ENCODE measurements at places on chromosomes 16 and 17. TPM values are rescaled to one million over a fixed set of nuclear protein-coding genes. Genes with fewer than 3 reads are reported as not detected.

The PLK1 gene
- polyA plus RNA-seq, result 14.0 TPM

The ZPBP2 gene
- polyA plus RNA-seq, result not detected

The PRRT2 gene
- 16.0 TPM for polyA plus RNA-seq

DNA sequence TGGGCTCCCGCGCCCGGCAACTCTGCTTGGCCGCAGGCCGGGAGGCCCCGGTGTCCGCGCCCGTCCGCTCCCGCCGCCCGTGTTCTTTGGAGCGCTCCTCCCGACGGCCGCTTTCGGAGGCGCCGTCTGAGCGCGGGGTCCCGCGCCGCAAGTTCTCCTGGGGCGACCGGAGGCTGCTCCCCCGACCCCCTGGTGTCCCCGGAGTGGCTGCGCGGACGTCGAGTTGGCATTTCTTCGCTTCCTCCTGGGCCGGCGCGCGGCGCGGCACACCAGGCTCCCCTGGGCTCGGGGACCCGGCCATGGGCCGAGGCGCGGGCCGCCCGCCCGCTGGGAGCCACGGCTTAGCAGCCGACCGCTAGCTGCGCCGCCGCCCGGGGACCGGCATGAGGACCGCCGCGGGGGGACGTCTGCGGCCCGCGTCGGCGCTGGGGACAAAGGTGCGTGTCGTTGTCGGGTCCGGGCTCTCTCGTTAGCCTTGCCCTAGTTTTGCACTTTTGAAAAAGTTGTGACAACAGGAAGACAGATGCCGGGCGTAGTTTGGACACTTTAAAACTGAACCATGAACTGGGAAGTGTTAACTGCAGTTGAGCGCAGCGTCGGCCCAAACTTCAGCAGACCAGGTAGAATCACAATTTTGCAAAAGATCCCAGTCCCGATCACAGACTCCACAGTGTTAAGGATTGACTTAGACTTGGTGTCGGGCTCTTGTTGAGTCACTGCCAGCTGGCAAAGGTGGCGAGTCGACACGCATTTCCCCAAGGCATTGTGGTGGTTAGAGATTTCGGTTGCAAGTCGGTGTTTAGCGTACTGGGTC, 700 bp downstream of the UBN1 start:
- DNase-seq, result peak; percentile 11

DNA sequence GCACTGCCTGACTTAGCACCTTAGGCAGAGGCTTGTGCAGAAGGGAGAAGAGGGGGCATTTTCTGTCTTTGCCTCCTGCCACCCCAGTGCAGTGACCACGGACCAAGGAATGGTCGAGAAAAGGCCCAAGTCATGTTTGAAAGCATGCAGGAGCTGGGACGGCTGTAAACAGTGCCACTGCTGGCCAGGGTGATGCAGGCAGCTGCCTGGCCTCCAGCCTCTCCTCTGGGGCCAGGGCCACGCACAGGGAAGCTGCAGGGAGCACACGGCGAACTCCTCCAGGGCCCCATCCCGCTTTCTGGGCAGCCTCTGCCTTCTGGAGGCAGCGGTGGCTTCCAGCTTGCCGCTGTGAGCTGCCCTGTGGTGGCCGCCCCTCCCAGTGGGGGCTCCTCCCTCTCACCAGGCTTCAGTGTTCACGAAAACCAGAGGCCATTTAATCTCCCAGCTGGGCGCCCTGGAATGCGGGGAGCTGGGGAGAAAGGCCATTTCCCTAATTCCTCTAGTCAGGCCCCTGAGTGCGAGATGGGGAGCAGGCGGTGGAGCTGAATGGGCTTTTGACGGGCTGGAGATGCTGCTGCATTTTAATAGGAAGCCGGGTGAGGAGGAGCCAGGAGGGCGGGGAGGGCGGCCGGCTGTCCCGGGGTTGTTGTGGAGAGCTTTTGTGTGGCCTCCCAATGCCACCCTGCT, 28.7 kb upstream of the DNAI2 start:
- no peak for DNase-seq

GRCh38 chr17:36496018-36496789, 9.7 kb downstream of the ZNHIT3 start:
- no peak for DNase-seq
